T-cell (primary cell): ENCODE measurements at places on chromosomes 4 and X.

- DNase-seq = no peak
Measured at GRCh38 chr4:104404361-104404760, 90.3 kb downstream of the CXXC4 start.

GRCh38 chr4:110620691-110621327 lies 2.1 kb downstream of the PITX2 start:
- no peak for DNase-seq

DNA sequence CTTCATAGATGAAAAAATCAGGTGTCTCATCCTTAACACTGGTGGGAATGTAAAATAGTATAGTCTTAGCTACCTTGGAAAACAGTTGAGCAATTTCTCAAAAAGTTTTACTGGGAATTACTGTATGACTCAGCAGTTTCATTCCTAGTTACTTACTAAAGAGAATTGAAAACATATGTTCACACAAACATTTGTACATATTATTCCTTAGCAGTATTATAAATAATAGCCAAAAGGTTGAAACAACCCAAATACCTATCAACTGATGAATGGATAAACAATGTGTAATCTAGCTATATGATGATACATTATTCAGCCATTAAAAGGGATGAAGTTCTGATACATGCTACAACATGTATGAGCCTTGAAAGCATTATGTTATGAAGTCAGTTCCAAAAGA lies 41.7 kb downstream of the RBM46 start:
- no peak for DNase-seq

- DNase-seq = no peak
Measured at GRCh38 chr4:10965196-10965595, 280.6 kb upstream of the CLNK start.

GRCh38 chr4:88995874-88996273 lies 61.1 kb downstream of the FAM13A start:
- DNase-seq = no peak

- no peak for DNase-seq
Measured at GRCh38 chr4:105193536-105193935, 46.9 kb downstream of the TET2 start.

GRCh38 chr4:132513491-132513890 lies 635.6 kb upstream of the PCDH10 start:
- DNase-seq = no peak

GRCh38 chr4:89519771-89520320 lies 212.2 kb upstream of the GPRIN3 start:
- DNase-seq = no peak

- no peak for DNase-seq
Measured at GRCh38 chr4:150855981-150856510, 159.0 kb downstream of the LRBA start.

DNA sequence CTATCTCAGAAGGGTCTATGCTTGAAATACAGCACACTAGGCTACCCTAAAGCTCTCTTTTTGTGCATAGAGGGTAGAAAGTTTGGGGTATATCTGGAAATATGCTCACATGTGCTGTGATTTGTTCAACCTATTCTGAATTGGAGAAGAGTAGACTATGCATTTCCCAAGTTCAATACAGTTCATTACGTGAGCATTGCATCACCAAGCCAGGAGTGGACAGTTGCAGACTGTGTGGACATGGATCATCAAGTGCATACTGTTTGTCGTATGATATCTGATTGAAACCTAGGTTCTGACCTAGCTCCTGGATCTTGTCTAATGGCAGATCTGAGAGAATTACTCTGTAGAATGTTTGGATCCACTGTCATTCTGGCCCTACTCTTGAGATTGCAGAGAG lies 161.1 kb downstream of the FRAS1 start:
- no peak for DNase-seq

- no peak for DNase-seq
Measured at GRCh38 chrX:123814343-123814742, 45.5 kb upstream of the XIAP start.

DNA sequence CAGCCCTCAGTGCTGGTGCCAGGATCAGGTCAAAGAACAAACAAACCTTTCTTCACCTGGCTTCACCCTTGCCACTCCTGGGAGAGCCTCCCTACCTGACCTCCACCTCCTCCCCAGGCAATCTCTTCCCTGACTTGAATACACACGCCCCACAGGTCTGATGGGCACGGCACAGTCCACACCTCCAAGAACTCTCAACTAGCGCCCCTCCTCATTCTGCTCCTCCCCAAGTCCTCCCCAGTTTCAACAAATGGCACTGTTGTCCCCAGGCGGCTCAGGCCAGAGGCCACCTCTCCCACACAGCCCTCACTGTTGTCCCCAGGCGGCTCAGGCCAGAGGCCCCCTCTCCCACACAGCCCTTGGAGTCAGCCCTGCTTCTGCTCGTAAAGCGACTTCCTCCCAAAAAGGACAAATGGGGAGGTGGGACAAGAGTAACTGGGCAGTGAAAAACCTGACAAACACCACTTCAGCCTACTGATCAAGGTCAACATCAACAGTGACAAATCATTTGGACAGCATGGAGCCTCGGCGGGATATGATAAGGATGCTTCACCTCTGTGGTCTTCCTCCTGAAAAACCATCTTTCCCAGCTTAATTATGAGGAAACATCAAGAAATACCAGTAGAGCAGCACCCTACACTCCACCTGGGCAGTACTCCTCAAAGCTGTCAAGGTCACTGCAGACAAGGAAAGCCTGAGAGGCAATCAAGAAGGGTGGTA lies 2.9 kb downstream of the LETM1 start:
- DNase-seq = no peak

DNA sequence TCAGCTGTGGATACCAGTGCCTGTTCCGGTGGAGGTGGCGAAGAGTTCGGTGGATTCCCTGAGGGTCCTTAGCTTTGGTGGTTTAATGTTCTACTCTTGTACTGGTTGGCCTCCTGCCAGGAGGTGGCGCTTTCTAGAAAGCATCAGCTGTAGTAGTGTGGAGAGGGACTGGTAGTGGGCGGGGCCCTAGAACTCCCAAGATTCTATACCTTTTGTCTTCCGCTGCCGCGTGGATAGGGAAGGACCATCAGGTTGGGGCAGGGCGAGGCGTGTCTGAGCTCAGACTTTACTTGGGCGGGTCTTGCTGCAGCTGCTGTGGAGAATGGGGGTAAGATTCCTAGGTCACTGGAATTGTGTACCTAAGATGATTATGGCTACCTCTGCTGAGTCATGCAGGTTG lies 390.3 kb downstream of the FAM47A start:
- no peak for DNase-seq

DNA sequence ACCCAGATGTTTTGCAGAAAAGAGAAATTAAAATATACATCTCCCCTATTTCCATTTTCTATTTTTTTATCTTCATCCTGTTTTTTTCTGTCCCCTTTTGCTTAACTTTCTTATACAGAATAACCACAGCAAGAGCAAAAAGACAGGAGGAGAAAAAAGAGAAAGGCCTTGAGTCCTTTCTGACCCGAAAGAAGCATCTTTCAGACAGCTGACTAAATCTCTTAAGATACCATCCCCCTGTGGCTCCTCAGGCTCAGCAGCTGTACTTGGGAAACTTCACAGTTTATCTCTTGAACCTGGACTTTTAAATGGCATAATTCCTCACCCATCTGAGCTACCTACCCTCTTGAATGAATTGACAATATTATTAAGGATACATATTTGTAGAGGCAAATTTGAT lies 100.2 kb downstream of the FIP1L1 start:
- no peak for DNase-seq

GRCh38 chr4:101348367-101348827 lies 1.1 kb upstream of the PPP3CA start:
- no peak for DNase-seq

DNA sequence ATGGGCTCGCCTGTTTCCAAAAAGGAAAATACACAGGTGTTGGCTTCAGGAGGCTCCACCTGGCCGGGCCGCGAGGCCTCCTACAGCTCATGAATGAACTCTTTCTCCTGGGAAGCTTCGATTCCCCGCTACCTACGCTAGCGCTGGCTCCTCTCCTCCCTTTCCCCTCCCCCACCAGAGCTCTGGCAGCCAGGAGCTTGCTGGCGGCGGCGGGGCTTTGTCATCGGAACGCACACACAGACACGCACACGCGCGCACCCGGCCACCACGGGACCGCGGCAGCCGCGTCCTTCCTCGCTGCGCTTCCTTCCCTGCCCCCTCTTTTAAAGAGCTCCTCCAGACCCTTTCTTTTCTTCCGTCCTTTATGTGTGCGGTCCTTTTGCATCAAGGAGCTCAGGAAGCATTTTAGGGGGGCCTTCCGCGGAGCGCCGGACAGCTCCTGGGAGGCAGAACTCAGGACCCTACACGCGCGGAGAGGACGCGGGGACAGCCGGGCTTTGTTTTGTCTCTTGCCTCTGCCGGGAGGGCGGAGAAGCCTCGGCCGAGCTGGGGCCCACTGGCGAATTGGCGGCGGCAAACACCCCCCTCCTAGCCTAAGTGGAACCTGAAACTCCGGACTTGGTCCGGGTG lies 70.2 kb upstream of the BCOR start:
- DNase-seq = no peak

GRCh38 chr4:95761871-95762270 lies 78.0 kb upstream of the PDHA2 start:
- no peak for DNase-seq

DNA sequence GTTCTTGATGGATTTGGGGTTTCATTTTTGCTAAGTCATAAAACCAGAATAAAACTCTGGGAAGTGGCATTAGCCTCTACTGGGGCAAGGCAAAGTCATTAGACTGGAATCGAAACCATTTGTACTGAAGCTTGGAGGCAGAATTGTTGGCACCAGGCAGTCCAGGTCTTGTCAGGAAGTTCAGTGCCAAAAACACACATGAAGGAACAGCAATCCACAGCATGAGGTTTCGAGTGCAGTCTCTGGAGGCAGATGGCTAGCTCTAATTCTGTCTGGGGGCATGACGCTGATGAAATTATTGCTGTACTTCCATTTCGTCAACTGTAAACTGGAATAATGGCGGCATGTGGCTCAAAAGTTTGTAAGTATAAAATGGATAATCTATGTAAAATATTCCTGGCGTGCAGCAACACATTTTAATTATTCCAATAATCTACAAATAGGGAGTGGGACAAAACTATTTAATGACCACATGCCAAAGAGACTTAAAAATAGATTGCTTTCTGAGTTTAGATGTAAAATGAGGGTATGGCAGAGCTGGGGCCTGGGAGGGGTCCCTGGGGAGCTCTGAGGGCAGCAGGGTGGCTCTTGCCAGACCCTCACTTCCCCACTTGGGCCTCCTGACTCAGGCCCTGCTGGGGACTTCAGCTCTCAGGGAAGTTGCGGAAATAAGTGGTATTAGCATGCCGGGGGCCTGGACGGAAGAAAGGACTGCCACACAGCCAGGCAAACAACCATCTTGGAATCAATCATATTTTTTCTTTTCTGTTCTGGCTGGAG lies 18.8 kb upstream of the CENPU start:
- no peak for DNase-seq

GRCh38 chr4:87405211-87405820 lies 14.3 kb upstream of the HSD17B11 start:
- DNase-seq = no peak

GRCh38 chr4:157977086-157977485 lies 195.7 kb downstream of the GASK1B start:
- DNase-seq = no peak

GRCh38 chr4:145435646-145436045 lies 46.0 kb upstream of the SMAD1 start:
- no peak for DNase-seq

GRCh38 chr4:62070291-62070852 lies 870.2 kb downstream of the ADGRL3 start:
- DNase-seq = no peak

DNA sequence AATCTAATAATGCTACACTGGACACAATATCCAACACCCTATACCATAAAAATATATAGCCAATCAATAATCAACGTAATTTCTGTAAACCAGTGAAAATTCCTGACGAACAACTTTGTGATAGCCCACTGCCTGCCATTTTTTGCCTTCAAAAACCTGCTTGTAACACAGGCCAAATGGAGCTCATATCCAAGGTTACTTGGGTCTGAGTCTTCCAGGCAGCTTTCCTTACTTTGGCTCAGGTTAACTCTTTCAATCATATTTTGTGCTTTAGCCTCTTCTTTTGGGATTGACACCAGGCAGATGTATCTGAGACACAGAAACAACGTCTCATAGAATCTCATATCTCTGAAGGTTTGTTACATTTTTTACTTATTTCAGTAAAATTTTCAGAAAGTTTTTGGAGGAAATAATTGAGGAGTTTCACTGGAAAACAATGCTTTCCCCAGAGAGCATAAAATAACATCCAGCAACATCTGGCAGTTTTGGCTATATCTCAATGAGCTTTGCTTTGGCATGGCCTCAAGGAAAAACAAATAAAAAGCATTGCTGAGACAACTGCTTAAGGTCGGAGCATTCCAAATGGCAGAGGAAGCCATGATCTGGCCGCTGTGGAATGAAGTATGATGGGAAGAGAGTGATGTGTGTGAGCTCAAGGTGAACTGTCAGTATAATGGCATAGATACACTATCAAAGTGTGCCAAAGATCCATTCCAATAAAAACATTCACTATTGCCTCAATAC lies 162.9 kb upstream of the SPIN4 start:
- DNase-seq = no peak

DNA sequence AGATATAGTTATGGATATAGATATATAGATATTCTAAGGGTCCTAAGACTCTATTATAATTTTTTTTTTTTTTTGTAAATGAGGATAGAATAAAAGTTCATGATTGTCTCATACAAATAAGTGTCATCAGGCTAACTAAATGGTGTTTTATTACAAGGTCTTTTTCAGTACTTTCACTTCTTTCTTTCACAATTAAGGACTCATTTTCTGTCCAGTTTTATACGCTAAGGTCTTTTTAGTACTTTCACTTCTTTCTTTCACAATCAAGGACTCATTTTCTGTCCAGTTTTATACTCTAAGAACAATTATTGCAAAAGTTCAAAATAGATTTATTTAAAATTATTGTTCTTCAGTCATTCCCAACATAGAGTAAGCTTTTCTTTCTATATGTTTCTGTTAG lies 32.7 kb downstream of the RUFY3 start:
- DNase-seq = no peak

GRCh38 chrX:39336671-39337311 lies 535.5 kb downstream of the MID1IP1 start:
- no peak for DNase-seq

DNA sequence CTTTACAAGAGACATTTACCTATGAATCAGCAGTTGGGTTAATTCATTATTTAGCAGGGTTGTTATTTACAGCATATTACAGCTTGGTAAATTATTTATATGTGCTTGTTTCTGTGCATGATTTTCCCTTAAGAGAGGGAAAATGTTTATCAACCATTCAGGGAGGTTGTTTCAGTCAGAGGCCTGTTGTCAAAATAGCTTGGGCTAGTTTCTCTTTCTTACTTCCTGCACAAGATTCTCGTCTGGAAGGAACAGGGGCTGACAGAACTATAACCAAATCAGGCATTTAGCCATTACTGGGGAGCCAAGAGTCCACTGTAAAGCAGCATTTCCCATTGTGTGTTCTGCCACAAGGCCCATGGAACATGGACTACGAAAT lies 135.8 kb downstream of the HS6ST2 start:
- no peak for DNase-seq

- DNase-seq = no peak
Measured at GRCh38 chrX:154542723-154543424, 3.8 kb downstream of the G6PD start.

GRCh38 chr4:41196633-41197332 lies 17.6 kb downstream of the APBB2 start:
- no peak for DNase-seq

- no peak for DNase-seq
Measured at GRCh38 chr4:14583752-14584151, 418.5 kb upstream of the CPEB2 start.

GRCh38 chr4:17544831-17545234 lies 29.9 kb downstream of the CLRN2 start:
- DNase-seq = no peak
